LHCN-M2 (cell line): ENCODE measurements at places on chromosomes 1 and 21. TPM values are rescaled to one million over a fixed set of nuclear protein-coding genes. Genes with fewer than 3 reads are reported as not detected.

DEGS1 gene
- 149 and 155 TPM in 2 replicates for total RNA-seq

NBPF20 gene
- 3.2 and 3.5 TPM in 2 replicates for total RNA-seq

PCAT6 gene
- 0.96 TPM in 1 of 2 replicates, not detected in the other for total RNA-seq

DNA sequence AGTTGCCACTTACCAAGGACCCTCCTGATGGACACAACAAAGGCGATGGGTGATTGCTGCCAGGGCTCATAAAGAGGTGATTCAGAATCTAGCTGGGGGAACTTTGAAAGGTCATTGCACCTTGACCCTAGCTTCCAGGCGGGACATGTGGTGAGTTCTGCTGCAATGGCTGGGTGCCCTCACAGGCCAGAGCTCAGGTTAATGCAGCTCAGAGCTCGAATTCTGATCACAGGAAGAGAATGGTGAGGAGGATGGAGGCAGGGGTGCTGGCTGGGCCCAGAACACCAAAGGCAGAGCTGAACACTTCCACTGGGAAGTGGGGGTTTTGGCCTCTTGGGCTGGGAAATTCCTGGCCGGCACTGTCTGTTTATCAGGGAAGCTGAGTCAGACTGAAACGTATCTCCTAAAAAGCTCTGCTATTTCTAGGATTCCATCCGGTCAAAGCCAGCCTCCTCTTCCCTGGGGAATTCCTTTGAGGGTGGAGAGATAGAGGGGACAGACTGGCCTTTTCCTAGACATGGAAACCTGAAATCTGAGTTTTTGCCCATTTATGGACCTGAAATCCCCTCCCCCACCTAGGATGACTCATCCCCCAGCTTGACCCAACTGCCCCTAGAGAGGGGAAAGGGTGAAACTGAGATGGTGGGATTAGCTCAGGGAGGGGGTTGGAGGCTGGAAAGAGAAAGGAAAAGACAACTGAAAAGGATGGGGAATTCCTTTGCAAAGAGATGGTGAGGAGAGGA lies 27.2 kb downstream of the NUAK2 start:
- DNase-seq = peak; percentile 95

DNA sequence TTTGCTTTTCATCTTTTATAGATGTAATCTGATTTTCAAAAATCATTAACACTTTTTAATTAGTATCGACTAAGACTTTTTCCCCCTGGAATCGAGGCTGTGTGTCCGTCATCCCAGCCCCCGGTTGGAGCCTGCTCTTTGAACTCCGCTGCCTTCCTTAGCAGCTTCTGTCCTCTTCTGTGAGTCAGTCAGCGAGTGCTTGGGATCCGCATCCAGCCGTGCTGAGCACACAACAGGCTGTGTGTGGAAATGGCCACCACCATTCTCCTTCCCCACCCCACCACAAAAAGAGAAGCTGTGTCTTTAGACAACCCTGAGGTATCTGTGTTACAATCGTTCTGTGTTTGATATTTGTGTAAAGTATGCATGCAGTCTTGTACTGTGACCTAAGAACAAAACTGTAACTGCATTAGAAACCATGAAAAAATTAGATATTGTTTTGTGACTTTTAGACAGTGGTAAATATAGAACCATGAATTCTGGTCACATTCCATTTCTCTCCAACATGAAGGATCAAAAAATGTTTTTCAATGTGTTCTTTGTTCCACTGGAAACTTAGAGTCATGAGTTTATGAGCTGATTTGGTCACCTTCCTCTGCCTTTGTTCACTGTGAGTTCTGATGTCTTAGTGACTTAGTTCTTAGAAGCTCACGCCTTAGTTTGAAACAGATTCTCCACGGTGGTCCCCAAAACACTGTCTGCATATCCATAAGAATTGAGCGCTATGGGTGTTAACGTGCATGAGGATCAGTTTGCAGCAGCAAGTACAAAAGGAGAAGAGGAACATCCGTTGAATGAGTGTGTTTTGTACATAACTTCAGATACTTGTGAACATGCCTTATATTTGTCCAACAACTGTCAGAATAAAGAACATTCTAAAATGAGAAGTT lies 64.7 kb downstream of the VPS26C start:
- no peak for DNase-seq

GRCh38 chr1:62280150-62280549 lies 39.1 kb downstream of the KANK4 start:
- DNase-seq = no peak

DNA sequence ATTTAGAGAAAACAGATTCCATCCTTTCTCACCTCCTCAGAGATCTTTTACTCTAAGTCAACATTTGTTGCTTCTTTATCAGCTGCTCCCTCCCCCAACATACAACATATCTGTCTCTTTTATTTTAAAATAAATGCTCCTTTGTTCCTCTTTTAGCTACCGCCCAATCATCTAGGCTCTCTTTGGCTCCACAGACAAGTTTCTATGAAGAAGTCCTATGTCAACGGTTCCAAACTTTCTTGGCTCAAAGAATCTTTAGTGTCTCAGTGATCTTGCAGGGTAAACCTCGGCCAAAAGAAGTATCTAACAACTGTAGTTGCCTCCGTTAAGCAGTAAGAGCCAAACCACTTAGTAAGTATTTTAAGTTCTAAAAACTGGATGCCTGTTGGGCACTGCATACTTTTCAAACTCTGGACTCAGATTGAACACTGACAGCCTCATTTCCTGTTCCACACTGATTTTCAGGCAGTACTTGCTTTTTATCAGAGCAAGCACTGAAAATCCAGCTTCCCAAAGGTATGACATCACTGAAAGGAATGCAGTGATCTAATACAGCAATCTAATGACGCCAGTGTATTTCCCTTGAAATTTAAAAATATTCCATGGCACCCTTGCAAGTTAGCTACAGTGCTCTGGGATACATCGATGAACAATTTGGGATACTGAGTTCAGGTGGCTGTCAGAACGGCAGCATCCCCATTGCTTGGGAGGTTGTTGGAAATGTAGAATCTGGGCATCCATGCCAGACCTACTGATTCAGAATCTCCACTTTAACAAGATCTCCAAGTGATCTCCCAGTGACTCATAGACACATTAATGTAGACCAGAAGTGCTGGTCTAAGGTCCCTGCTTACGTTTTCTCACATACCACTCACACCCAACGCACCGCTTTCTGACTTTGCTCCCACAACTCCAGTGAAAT lies 26.8 kb downstream of the EGLN1 start:
- DNase-seq = peak; percentile 84

DNA sequence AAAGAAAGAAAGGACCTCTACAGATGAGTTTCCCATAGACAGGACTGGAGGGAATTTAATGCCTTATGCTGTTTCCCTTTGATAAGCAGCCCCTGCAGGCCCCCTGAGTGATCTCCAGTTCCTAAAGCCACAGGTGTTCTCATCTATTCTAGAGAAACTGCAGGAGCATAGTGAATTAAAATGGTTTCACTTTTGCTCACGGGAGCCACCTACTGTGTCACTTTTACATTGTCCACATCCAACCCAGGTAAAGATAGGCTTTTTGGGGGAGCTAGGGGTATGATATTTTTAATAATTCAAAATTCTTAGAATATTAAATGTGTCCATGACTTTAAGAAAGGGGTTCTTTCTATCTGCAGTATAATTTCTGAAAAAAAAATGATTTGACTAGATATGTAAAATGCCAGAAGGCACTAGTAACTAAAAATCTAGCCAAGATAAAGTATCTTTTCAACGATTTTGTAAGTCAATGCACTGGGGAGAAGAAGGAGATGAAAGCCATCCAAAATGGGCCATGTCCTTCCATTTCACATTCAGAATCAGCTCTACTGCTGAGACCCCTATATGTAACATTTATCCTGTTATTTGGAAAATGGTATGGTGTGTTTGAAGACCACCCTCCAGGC lies 267.3 kb upstream of the DUSP10 start:
- DNase-seq = no peak

DNA sequence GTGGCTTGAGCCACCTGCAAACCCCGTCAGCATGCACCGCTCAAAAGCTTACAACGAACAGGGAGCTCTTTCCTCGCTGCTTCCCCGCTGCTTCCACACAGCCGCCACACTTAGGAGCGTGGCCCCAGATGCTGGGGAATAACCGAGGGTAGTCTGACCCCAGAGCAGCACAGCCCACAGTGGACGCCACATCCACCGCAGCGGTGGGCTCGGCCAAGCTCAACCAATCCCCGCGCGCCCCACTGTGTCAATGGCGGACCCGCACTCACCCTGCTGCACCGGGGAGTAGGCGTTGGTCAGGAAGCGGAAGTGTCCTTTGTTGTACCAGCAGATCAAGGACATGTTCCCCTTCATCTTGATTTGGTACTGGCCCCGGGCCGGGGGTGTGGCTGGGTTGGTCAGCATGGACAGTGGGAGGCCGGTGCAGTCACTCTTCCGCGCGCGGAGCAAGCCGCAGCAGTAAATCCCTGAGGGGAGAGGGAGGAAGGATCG lies 93.5 kb downstream of the PGBD5 start:
- DNase-seq = no peak
